ENCODE measurements at places on chromosomes 2 and 18.

DNA sequence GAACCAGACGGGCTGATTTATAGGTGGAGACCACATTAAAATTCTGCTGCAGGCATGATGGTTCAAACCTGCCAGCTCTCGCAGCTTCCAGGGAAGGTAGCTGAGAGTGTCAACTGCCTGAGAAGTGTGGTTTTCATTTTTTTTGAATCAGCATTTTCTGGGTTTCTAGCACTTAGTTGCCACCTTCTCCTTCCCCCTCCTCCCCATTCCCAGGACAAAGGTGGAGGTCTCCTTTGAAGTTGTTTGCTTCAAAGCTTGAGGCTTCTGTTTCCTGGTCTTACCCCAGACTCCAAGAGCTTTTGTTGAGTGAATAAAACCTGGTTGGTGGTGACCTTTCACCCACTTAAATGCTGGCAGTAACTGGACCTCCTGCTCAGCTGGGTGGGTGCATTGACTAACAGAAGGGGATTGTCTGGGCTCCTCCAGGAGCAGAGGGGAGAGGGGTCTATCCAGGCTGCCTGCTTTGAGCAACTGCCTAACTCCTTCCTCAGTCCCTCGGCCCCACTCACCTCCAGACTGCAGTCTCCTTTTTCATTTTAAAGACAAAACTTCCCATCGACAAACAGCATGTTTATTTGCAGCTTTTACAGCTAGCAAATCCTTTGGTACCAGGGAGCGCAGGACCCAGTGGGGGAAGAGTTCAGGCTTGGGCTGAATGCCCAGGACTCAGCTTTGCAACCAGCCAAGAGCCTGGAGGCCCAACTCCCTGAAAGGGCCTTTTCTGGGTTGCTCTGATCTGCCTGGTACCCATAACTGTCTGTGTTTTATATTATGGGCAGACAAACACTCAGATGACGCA is 3.5 kb downstream of the RHOB start:
- no peak for DNase-seq

DNA sequence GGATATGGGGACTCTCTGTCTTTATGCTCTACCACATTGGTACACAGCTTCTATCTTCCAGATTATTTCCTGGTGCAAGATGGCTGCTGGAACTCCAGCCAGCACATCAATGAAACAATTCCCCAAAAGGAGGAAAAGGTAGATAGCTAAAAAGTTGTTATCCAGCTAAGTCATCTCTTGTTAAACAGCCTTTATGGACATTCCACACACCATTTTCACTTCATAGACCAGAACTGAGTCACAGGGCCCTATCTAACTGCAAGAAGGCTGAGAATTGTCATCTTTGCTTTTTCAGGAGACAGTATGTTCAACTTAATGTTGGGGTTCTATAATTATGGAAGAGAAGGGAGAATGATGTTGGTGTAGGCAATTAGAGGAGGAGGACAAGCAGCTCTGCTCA is 133.3 kb upstream of the NOSTRIN start:
- no peak for DNase-seq

DNA sequence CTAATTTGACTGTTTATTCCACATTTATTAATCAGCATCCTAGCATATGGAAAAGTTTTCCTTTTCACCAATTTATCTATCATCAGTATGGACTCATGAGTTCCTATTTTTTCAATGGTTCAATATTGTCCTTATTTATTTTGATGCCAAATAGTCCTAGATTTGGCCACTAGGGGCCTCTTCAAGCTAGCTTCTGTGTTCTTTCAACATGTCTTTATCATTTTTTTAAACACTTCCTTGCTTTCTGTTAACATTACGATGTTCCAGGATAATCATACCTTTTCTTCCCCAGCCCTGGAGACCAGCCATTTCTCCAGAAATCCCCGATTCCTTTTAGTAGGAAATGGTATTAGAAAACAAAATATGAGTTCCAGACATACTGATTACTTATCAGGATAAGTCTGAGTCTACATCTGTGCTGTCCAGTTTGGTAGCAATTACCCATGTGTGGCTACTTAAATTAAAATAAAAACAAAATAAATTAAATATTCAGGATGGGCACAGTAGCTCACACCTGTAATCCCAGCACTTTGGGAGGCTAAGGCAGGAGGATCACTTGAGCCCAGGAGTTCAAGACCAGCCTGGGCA is 70.6 kb downstream of the RPE start:
- DNase-seq, result no peak

- DNase-seq, result no peak
Observed at GRCh38 chr2:207446653-207447052, 83.1 kb upstream of the CREB1 start.

- DNase-seq, result no peak
Observed at GRCh38 chr2:74618410-74619083, 29.6 kb downstream of the M1AP start.

DNA sequence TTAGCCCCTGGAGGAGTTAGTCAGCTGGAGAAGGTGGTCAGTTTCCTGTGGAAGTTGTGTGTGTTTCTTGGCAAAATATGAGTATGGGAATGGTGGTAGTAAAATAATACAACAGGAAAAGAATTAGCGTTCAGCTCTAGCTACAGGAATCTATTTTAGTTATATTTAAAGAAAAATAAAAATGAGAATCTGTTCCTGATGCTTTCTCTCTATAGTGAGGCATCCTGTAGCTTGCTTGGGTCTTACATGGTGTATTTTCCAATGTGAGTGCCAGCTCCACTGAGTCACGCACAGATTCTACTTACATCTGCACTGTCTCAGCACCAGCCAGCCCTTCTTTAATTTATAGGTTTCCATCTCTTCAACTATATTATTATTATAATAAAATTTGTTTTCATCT is 132.2 kb downstream of the BIRC6 start:
- no peak for DNase-seq

- DNase-seq, result no peak
Observed at GRCh38 chr18:35038881-35039491, 2.2 kb upstream of the MAPRE2 start.

- DNase-seq, result no peak
Observed at GRCh38 chr2:173076581-173077345, 1.1 kb downstream of the MAP3K20 start.

DNA sequence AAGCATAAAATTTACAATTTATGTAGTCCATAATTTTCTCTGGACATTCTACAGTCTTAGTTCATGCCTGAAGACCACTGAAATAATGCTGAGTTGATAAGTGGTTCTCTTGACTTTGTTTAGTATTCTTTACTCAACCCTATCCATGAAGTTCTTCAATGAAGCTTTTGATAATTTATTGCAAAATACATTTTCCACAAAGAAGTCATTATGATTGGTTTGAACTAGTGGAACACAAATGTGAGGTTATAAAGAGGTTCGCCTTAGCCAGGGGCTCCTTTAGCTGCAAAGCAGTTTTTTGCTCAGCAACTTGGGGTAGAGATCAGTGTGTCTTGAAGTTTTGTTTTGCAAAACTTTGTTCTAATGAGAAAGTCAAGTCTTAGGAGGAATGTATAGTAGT is 5.9 kb downstream of the BCL2L11 start:
- DNase-seq, result no peak

DNA sequence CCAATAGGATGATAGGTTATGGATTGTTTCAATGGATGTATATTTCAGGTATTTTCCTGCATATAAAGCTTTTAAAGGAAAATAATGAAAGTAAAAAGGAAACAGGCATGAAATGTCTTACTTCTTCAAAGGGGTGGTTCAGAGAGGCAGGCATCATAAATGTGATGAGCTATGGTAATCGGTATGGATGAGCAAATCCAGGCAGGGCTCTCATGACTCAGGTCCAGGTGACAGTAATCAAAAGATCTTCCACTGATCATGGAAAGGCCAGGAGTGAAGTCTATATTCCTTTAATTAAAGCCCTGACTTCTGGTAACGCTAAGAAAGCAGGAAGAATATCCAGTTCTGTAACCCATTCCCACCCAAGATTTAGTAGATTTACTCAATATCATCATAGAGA is 48.7 kb upstream of the RGPD4 start:
- DNase-seq, result no peak

DNA sequence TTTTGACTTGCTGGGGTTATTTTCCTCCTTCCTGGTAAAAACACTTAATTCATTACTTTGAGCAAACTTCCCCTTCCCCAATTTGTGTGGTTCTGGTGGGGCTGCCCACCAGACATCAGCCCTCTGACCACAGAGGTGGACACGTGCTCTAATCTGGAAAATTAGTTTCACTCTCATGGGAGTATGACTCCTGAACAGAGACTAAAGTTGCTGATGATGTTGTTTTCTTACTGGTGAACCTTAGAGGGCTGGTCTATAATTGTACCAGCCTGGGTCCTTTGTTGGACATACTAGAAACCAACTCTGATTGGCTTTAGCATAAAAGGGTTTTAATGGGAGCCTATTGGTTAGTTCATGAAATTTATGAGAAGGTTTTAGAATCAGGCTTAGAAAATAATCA is 54.1 kb upstream of the ACYP2 start:
- no peak for DNase-seq

GRCh38 chr2:239946864-239947728 is 78.0 kb downstream of the NDUFA10 start:
- DNase-seq, result no peak

DNA sequence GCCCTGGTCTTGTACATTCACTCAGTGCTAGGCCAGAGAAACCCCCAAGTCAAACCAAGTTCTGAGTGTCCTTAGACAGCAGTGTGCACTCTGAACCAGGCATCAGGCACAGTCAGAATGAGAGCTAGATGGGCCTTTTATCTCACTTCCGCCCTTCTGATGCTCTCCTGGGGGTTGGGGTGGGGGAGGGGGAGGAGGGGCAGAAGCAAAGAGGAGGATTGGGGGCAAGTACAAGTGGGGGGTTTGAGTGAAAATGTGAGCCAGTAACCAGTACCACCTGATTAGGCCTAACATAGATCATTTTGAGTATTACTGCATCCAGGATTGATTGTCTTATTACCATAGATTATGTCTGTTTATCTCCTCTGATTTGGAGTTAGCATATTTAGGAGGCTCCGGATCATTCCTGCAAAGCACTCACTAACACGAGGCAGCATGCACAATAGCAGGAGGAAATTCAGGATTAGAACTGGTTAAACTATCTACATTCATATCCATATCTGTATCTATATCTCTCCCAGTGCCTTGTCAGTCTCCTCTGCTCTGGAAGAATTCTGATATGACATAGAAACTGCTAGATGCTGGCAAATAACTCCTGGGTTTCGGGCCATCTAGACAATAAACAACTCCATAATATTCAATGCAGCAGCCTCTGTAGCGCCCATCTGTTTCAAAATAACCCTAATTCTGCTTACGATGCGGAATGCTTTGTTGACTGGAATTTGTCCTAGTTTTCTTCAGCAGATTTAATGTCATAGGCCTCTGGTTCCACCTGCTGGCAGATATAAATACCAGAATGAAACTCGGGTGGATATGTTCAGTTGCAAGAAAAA is 149.1 kb downstream of the RHBDD1 start:
- DNase-seq, result no peak

DNA sequence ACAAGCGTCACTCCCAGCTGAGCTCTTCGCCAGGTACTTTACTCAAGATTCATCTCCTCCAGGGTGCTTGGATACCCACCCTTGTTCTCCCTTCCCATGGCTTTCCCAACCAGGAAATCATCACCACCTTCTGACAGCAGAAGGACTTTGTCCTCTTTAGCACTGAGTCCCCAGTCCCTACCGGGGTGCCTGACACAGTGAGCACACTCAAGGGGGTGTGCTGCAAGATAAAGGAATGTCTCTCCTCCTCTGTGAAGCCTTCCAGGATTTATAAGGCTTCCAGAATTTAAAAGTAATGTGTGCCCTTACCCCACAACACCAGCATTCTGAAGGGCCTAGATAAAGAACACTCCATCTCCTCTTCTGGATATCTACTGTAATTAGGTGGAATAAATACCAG is 39.6 kb downstream of the ACVR1 start:
- DNase-seq, result no peak

DNA sequence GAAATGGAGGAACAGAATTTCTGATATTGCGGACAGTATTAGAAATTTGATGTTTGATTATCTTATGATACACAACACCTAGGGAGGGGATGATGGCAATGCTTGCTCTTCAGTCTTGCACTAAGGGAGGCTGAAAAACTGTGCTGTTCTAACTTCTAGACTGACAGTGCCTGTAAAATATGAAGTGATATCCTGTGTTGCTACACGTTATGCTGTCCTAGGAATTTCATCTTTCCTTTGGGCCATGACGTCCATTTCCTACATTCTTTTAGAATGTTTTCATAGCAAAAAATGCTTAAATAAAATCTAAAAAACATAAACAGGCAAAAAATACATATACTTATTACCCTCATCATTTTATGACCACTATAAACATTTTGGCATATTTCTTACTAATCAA is 55.3 kb downstream of the OSBPL1A start:
- DNase-seq, result no peak

DNA sequence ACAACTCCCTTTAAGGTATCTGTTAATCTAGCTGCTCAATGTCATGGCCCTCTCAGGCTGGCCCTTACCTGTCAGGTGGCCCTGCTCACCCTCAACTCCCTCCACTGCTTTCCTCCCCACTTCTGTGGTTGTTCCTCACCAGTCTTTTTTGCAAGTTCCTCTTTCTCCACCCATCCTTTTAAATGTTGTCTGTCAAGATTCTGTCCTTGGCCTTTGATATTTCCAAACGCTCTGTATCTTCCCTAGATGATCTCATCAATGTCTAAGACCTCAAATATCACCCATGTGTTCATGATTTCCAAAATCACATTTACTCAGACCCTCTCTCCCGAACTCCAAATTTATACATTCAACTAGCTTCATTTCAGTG is 3.5 kb downstream of the PTPN2 start:
- DNase-seq, result no peak

- no peak for DNase-seq
Observed at GRCh38 chr2:57407772-57408201, 638.8 kb upstream of the VRK2 start.

DNA sequence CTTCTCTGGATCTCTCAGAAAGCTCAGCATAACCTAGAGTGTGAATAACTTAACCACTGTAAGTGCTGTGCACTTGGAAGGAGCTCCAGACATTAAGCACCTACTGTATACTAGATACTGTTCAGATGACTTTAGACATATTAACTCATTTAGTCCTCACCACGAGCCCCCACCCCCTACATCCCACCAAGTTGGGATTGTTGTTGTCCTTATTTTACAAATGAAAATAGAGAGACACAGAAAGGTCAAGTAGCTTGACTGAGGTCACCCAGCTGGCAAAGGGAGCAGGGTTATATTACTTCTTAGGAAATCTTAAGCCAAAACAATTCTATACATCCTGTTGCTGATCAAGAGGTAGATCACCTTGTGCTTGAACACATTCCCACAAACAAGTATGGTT is 234.2 kb upstream of the SMAD2 start:
- DNase-seq, result no peak

GRCh38 chr2:134737671-134738070 is 18.9 kb upstream of the TMEM163 start:
- no peak for DNase-seq

- no peak for DNase-seq
Observed at GRCh38 chr18:48003426-48004349, 73.2 kb upstream of the SMAD2 start.

DNA sequence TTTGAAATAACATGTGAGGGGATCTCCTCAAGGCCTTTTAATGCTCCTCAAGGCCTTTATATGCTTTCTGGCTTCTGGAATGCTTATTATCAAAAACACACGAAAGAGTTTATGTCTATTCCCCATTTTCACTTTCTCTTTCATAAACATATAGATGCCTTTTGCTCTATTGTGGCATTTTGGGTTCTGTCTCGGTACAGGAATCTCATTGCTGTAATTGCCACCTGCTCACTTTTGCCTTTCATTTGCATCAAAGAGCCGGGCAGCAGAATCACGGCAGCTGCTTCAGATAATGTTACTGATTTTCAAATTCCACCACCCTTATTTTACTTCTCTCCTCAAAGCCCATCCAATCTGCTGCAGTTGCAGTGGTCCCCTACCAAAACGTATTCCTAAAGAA is 54.8 kb upstream of the LPIN2 start:
- no peak for DNase-seq
